NCI-H774 (cell line): ENCODE measurements at places on chromosomes 16 and 17.

DNA sequence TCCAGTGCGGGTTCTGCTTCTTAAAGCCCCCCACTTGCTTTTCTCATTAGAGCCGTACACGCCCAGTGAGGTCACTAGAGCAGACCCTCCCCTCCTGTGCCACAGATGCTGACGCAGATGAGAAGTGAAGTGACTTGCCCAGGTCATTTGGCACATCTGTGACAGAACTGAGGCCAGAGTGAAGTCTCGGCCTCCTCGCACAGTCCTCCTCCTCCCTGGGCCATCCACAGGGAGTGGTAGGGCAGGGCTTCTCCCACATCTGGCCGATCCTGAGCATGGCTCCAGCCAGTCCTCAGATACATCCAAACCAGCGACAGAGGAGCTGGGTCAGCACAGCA, 15.3 kb upstream of the TBX2 start:
- DNase-seq: no peak

DNA sequence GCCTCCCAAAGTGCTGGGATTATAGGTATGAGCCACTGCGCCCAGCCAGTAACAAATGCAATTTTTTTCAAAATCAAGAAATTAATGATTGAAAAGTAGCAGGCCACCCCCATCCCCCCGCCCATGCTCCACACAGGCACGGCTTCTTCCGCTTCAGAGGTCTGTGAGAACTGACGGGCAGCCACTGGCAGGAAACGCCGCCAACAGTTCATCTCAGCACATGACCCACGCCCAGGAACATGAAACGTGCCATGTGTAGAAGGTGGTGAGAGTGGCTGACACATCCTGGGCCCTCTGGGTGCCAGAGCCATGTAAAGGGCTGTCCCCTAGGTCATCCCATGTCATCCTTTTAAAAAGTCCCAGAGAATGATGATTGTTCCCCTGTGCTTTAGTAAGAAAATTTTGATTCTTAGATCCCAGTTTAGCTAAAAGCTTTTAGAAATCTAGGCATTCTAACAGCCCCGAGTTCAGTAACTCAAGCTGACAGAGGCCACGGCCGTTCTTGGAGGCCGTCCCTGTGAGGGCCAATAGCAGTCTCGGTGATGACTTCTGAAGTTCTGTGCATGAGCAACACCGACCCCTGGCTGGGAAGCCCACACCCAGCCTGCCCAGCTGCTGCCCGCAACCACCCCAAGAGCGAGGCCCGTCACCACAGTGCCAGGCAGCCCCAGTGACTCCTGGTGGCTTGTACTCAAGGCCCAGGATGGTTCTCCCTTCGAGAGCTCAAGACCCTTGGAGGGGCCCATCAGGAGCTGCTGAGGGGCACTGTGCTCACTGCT, 52.1 kb downstream of the KLHDC4 start:
- no peak for DNase-seq

GRCh38 chr17:65455972-65456343, 105.5 kb downstream of the AXIN2 start:
- DNase-seq: no peak

- DNase-seq: no peak
Observed at GRCh38 chr17:70238646-70239045, 69.3 kb downstream of the KCNJ2 start.

DNA sequence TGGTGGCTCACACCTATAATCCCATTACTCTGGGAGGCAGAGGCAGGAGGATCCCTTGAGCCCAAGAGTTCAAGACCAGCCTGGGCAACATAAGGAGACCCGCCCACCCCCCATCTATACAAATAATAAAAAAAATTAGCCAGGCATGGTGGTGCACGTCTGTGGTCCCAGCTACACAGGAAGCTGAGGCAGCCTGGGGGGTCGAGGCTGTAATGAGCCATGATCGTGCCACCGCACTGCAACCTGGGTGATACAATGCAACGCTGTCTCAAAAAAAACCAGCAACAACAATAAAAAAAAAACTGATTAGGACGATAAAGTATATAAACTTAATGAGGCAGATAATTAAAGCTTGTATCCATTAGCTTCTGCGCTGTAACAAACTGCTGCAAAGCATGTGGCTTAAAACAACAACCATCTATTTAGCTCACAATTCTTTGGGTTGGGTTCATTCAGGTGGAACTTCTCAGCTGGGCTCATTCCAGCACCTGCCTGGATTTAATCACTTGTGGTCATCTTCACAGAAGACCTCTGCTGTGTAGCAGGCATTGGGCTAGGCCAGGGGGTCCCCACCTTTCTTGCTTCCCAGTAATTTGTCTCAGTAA, 45.8 kb downstream of the LCMT1 start:
- DNase-seq: no peak

- DNase-seq: no peak
Observed at GRCh38 chr16:66996324-66996982, 8.1 kb downstream of the CES4A start.

DNA sequence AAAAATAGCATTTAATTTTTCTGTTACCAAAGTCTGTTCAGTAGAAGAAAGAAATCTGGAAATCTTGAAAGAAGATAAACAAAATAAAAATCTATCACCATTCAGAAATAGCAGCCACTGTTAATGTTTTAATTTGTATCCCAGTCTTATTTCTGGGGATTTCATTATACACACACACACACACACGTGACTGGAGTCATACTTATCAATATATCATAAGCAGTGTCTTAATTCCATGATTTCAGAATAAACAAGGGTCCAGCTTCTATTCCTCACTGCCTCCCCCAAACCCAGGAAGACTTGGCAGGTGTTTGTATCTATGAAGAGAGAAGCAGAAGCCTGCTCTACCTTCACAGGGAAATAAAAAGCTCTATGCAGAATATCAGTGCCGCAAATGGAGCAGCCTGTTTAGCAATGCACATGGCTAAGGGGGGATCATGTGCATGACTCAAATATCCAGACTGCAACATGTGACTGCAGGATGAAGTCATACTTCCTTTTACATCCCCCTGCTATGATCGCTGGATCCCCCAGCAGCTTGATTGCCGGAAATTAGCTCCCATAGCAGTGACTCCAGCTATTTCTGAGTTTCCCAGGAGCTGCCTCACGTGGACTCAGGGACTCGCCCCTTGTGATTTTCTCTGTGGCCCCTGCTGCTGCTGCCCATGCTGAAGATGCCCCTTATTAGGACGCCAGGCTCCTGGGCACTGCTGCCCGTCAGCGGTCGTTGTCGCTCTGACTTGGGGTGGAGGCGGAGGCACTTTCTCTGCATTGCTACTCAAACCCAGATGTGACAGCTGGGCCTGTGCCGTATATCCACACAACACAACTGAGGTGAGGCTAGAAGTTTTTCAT, 341.0 kb downstream of the CPPED1 start:
- DNase-seq: no peak

- DNase-seq: no peak
Observed at GRCh38 chr16:84286578-84287240, 8.0 kb upstream of the WFDC1 start.

GRCh38 chr17:78185981-78186691, 716 bp downstream of the TK1 start:
- DNase-seq: no peak

DNA sequence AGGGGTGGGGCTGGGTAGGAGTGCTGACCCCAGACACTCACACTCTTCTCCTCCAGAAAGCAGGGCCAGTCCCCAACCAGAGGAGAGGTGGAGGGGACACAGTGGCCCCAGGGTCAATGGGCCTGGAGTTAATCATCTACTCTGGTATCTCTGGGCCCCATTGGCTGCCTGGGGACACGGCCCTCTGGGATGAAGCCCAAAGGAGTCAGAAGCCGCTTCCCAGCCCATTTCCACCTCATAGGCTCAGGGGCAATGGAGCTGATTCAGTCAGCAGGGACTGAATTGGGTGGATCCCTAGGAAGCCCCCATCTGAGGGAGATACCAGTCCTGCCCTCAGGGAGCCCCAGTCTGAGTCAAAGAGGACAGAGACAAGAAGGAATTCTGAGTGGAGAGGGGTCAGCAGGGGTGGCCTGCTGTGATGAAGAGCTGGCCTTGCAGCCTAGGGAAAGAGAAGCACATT, 2.9 kb upstream of the NAGS start:
- no peak for DNase-seq

- DNase-seq: no peak
Observed at GRCh38 chr16:19523184-19523558, 571 bp upstream of the CCP110 start.

DNA sequence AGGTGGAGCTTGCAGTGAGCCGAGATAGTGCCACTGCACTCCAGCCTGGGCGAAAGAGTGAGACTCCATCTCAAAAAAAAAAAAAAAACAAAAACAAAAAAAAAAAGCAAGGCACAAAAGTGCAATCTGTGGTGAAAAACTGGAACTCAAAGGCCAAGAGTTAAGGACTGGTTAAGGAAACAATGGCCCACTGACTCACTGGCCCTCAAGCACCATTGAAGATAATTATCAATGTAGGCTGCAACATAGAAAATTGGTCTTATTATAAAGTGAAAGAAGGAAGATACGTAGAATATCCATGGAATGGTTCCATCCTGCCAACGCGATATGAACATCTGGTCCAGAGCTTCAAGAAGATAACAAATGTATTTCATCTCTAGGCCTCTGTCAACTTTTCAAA, 444.2 kb downstream of the SOX9 start:
- no peak for DNase-seq

- DNase-seq: no peak
Observed at GRCh38 chr16:85398050-85398451, 215.1 kb upstream of the GSE1 start.

DNA sequence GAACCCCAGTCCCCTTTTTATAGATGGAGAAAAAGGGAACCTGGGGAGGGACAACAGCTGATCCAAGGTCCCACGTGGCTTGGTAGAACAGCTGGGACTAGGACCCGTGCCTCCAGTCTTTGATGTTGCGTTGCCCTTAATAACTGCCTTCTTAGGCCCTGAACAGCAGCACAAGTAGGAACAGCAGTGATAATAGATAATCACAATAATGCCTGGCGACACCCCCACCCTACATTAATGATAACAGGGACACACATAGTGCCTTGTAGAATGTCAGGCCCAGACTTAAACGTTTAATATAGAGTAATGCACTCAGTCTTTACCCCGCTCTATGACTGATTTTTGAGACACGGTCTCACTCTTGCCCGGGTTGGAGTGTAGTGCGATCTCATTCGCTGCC, 96.4 kb downstream of the ABCC6 start:
- DNase-seq: no peak

GRCh38 chr16:86735727-86736126, 157.4 kb downstream of the FOXL1 start:
- DNase-seq: no peak

GRCh38 chr16:29896841-29897240, 2.5 kb downstream of the SEZ6L2 start:
- DNase-seq: no peak

GRCh38 chr17:5355421-5356129, 63.9 kb downstream of the NUP88 start:
- DNase-seq: no peak

DNA sequence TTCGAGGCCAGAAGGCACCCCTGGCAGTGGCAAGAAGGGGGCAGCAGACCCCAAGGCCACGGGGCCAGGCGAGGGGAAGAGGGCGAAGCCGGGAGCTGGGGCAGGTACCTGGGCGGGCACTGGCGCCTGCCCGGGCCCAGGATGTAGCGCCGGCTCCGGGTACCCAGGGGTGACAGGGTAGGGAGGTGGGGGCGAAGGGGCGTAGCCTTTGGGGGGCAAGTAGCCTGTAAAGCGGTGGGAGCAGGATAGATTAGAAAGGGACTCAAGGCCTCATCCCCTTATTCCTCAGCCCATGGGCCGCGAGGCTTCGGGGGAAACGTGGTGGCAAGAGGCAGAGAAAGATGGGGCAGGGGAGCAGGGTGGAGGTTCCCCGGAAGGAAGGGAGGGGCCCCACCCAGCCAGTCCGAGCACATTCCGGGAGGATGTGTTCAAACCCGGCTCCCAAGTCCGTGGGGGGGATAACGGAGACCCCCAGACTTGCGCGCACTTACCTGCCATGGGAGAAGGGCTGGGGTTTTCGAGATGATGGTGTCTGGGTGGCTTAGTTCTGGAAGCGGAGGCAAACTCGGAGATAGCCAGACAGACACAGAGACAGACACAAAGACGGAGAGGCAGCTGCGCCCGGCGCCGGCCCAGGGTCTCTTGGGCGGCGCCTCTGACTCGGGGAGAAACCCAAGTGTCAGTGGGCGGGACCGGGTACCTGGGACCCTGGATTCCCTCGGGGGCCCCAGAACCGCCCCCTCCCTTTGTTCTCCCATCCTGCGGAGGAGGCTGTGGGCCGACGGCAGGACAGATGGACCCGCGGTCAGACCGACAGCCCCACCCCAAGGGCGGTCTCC, 493 bp downstream of the PLSCR3 start:
- no peak for DNase-seq

DNA sequence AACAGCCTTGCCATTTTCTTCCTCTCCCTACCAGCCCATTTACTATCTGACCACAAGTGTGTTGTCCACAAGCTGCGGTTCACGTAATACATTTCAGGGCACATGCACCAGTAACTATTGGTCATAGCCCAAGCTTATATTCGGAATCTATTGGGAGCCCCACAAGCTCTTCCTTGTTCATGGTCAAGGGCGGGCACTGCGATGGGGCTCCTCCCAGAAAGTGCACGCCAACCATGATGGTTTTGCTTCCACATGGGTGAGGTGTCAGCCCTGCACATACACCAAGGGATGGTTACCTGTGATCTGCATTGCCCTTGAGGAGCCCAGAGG, 12.1 kb downstream of the THRA start:
- DNase-seq: no peak

DNA sequence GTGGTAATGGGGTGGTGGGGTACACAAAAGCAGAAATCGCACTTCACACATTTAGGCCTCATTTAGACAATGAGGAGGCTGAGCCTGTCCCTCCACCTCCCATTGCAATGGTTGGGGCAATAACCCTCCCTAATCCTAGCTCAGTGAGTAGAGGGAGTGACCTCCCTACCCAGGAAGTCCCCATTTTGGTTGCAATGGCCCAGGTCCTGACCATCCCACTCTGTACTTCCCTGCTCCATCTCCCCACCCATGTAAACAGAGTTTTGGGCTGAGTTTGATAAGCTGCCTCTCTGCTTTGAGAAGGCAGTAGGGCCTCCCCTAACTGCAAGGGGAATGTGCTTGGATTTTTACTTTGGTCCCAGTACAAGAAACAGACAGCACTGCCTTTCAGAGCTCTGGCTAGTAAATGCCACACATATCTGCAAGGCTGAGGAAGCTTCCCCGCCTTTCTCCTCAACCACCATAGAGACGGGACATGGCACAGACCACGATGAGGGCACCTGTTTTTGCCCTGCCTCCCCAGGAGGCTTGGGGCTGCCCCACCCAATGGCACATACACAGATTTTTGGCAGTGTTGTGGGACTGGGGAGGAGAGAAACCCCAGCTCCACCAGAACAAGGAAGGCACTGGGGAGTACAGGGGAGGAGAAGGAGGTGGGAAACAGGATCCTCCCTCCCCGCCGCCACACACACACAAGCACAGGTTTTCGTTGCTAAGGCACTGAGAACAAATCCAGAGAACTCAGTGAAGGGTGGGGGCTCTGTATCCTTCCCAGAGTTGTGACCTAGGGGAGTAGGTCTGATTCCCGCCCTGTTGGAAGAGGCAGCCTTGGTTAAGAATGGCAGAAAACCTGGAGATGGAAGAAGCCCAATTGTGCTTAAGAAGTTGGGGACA, 7.3 kb downstream of the VAT1 start:
- no peak for DNase-seq

- DNase-seq: no peak
Observed at GRCh38 chr17:1697681-1698080, 12.5 kb downstream of the TLCD2 start.
